Lung (tissue), 17 donors: ENCODE measurements at places on chromosomes 12 and 14. TPM values are rescaled to one million over a fixed set of nuclear protein-coding genes. Genes with fewer than 3 reads are reported as not detected.

Gene RD3L
- total RNA-seq, result not detected

Gene FOXN4
- total RNA-seq, result 0.25 TPM

Gene OR11H7
- total RNA-seq, result not detected

Gene IKBIP
- total RNA-seq, result 26.6 TPM

Gene EML5
- total RNA-seq, result 10.2 TPM

Gene NID2
- total RNA-seq, result 116 TPM

Gene SPTB
- 3.0 TPM for total RNA-seq

Gene FBXO34
- 59.4 TPM for total RNA-seq

Gene CLSTN3
- 74.2 TPM for total RNA-seq

Gene OSBPL8
- total RNA-seq, result 82.3 TPM

Gene TMEM119
- total RNA-seq, result 31.9 TPM

Gene RHOF
- 34.7 TPM for total RNA-seq

Gene TAS2R43
- total RNA-seq, result 1.0 TPM

Gene DDIT3
- 34.7 TPM for total RNA-seq

Gene SLC16A7
- total RNA-seq, result 16.0 TPM

Gene SMCO3
- 1.3 TPM for total RNA-seq

Gene GALC
- 37.6 TPM for total RNA-seq

Gene C12orf50
- total RNA-seq, result 0.06 TPM

Gene PROX2
- not detected for total RNA-seq

Gene EXD2
- 19.7 TPM for total RNA-seq

Gene CD69
- 17.4 TPM for total RNA-seq

Gene CAPS2
- total RNA-seq, result 10.9 TPM

Gene FANCM
- total RNA-seq, result 5.0 TPM

Gene FSCB
- 0.80 TPM for total RNA-seq

Gene CLEC4D
- total RNA-seq, result 1.6 TPM

Gene KLRC3
- total RNA-seq, result not detected

Gene B4GALNT1
- total RNA-seq, result 2.5 TPM

Gene FBLN5
- 79.4 TPM for total RNA-seq

Gene KRT82
- not detected for total RNA-seq

Gene EXOC3L4
- 3.6 TPM for total RNA-seq

Gene FGF6
- not detected for total RNA-seq

Gene PTPRQ
- total RNA-seq, result 11.7 TPM

Gene PCED1B
- total RNA-seq, result 8.2 TPM

Gene CLEC2A
- total RNA-seq, result not detected

Gene CCDC177
- total RNA-seq, result not detected
